IPS DF 6.9 (cell line): ENCODE measurements at places on chromosomes 4 and X.

DNA sequence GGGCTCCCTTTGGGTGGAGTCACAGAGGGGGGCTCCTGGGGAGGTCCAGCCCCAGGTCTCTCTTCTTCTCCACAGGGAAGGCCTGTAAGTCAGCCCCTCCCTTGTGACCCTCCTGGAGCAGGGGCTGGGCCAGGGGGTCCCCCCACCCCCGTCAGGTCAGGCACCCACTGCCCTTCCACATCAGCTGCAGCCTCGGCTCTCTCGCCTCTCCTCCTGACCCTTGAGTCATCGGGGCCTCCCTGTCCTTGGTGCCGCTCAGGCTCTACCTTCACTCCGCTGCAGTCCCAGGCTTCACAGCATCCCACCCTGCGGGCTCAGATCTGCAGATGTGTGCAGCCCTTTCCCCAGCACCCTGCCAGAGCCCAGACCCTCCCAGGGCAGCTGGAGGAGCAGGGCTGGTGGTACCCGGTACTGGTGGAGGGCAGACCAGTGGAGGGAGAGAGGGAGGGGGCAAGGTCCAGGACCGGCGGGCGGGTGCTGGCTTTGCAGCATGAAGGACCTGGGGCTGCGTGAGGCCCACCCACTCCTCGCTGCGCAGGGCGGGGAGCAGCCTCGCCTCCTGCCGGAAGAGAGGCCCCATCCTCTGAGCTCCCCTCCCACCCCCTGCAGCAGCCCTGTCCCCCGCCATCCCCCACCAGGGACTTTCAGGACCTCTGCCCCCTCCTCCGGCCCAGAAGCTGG is 117.1 kb downstream of the FAM53A start:
- no peaks in the 10 kb centered on the region; the same call in 1 of the 2 replicates for H3K36me3 ChIP-seq
- H3K27ac ChIP-seq = no peak overlapping the region
- DNase-seq = no peak
- peaks cover 12% of the 10 kb centered on the region for H3K4me1 ChIP-seq
- no peaks in the 10 kb centered on the region for H3K27me3 ChIP-seq

GRCh38 chr4:77025643-77026321 is 50.0 kb downstream of the CCNI start:
- H3K36me3 ChIP-seq = peaks cover 2% of the 10 kb centered on the region; the same call in 1 of the 2 replicates
- peaks cover 6% of the 10 kb centered on the region; the same call in 1 of the 2 replicates for H3K4me1 ChIP-seq
- no peak overlapping the region for H3K27ac ChIP-seq
- no peak overlapping the region for H3K4me3 ChIP-seq
- no peaks in the 10 kb centered on the region for H3K27me3 ChIP-seq
- DNase-seq = no peak

GRCh38 chr4:150547154-150547838 is 34.7 kb upstream of the MAB21L2 start:
- DNase-seq = no peak
- no peaks in the 10 kb centered on the region for H3K27me3 ChIP-seq
- H3K27ac ChIP-seq = no peak overlapping the region
- H3K4me1 ChIP-seq = no peaks in the 10 kb centered on the region
- H3K4me3 ChIP-seq = no peak overlapping the region

- no peak overlapping the region for H3K27ac ChIP-seq
- H3K4me1 ChIP-seq = no peaks in the 10 kb centered on the region
- H3K4me3 ChIP-seq = peak overlapping the region; percentile 8; the same call in 1 of the 2 replicates
- no peaks in the 10 kb centered on the region for H3K27me3 ChIP-seq
Observed at GRCh38 chrX:155767876-155768769, 113.0 kb upstream of the VAMP7 start.

- H3K27ac ChIP-seq = no peak overlapping the region
- no peak for DNase-seq
- no peaks in the 10 kb centered on the region for H3K36me3 ChIP-seq
- H3K27me3 ChIP-seq = no peaks in the 10 kb centered on the region
- H3K4me3 ChIP-seq = no peak overlapping the region
- no peaks in the 10 kb centered on the region for H3K4me1 ChIP-seq
Observed at GRCh38 chr4:67996127-67996526, 32.8 kb upstream of the TMPRSS11A start.

GRCh38 chrX:14670819-14671218 is 141.5 kb downstream of the GLRA2 start:
- H3K27me3 ChIP-seq = no peaks in the 10 kb centered on the region
- DNase-seq = no peak
- no peaks in the 10 kb centered on the region for H3K36me3 ChIP-seq
- no peaks in the 10 kb centered on the region for H3K4me1 ChIP-seq

DNA sequence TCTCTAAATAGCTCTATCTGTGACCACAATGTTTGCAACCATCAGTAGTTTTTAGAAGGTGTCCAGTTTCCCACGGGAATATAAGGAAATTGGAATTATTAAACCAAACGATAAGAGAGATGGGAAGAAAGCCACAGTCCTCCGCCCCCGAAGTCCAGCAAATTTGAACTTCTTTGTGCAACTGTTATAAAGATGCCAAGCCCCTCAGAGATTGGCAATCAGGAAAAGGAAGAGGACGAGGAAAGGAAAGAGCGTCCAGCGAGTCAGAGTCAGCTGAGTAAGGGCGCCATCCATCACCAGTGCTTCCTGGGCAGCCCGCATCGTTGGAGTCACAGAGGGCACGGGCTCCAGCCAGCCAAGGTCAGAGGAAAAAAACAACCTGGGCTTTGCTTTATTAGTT is 35.7 kb downstream of the LDB2 start:
- no peaks in the 10 kb centered on the region for H3K27me3 ChIP-seq
- no peak overlapping the region for H3K27ac ChIP-seq
- no peak for DNase-seq
- no peaks in the 10 kb centered on the region for H3K36me3 ChIP-seq

- no peaks in the 10 kb centered on the region for H3K4me1 ChIP-seq
- no peaks in the 10 kb centered on the region for H3K36me3 ChIP-seq
- no peak overlapping the region for H3K27ac ChIP-seq
- DNase-seq = no peak
Observed at GRCh38 chrX:108224218-108224617, 132.6 kb downstream of the ATG4A start.

GRCh38 chr4:75630174-75630936 is at the start of gene CDKL2:
Gene CDKL2 (minus strand): TSS chr4:75630528. CDS start chr4:75625988, 4,540 bp downstream.
- peaks cover 3% of the 10 kb centered on the region; the same call in 1 of the 2 replicates for H3K4me1 ChIP-seq
- peak within 1 kb of the TSS; percentile 70; the same call in 1 of the 2 replicates for H3K4me3 ChIP-seq
- DNase-seq = peak; percentile 83
